ENCODE measurements at places on chromosomes 1 and 21. TPM values are rescaled to one million over a fixed set of nuclear protein-coding genes. Genes with fewer than 3 reads are reported as not detected.
A peak's percentile ranks its signal among the peaks of the same experiment; 100 is the strongest.

- DNase-seq, result peak; percentile 40
Observed at GRCh38 chr1:96234299-96234698, 487.3 kb upstream of the PTBP2 start.

DNA sequence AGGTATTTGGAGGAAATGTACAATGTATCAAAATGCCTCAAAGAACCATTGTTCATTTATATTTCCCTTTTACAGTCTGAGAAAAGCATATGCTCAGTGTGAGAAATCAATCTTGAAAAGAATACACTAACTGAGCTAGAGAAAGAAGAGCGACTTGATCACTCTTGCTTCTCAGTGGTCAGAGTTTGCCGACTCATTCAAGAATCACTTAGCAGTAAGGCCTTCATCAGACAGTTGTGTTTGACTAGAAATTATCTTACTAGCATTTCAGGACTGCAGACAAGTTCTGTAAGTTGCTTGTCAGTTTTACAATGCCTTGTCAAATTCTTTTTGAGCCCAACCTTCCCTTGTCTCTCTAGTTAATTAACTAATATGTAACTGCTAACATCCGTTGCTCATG, 12.9 kb downstream of the RGS18 start:
- no peak for DNase-seq

DNA sequence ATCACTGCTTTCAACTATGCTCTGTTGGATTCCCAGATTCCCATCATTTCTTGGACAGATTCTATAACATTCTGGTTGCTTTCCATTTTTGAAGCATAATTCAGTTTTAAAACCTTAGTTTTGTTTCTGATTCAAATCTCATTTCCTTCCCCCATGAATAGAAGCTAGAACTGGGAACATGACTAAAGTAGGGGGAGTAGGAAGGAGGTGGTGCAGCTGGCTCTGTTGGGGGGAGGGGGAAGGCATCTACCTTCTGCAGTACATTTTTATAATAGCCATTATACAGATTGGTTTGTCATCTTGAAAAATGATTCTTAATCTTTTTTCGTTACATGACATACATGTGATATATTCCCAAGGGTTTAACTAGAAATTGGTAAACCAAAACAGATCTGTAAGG, 48.1 kb downstream of the SMG7 start:
- DNase-seq, result no peak

DNA sequence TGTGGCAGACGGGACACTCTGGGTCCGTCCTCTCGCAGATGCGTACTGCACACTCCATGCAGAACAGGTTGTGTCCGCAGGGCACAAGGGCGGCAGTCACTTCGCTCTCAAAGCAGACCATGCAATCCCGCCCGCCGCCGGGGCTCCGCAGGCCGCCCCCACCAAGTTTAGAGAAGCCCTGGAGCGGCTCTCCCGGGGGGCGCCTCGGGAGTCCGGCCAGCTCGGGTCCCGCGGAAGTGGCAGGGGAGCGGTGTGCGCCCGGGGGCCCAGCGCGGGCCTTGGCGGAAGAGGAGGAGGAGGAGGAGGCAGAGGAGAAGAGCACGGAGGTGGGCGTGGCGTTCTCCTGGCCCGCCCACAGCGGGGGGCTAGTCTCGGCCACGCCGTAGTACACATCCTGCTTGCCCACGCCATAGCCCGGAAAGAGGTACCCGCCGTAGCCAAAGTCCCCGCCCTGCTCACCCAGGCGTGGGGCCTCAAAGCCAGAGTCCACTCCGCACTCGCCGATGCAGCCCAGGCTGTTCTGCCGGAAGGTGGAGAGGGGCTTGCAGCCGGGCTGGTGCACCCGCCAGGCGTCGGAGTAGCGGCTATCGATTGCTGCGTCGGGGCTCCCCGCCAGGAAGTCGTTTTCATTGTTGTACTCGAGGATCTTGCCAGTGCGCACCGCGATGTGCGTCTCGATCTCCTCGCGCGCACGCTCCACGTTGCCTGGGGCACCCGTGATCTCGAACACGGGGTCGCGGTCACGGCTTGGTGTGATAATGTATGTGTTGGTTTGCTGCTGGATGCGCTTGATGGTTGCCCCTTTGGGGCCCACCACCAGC, 5.4 kb downstream of the MEX3A start:
- DNase-seq, result no peak

DNA sequence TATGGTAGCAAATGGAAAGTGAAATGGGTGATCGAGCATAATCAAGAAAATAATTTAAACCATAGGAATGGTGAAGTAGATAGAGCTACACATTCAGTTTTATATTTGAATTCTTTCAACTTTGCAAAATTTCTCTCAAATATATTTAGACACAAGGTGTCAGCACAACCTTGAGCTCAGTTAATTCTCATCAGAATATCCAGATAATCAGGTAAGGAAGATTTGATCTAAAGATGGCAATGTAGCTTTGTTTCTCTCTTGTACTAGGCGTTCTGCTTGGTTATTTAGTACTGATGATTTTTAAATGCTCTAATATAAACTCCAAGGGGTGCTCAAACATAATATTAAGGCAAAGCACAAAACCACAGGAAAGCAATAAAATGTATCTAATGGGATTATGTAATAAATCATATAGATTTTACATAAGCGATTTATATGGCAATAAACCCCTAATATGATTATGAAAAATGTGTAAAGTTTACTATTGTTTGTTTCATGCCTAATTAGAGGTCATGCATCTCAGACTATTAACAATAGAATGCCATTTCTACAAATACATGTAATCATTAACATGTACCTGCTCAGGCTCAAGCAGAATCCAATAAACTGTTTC, 32.4 kb upstream of the SERTAD4 start:
- no peak for DNase-seq

GRCh38 chr21:28704746-28705145, 287.9 kb downstream of the LTN1 start:
- DNase-seq, result no peak

- no peak for DNase-seq
Observed at GRCh38 chr1:25099343-25099951, 132.9 kb downstream of the SYF2 start.

GRCh38 chr1:117803318-117803717, 126.1 kb downstream of the GDAP2 start:
- no peak for DNase-seq

DNA sequence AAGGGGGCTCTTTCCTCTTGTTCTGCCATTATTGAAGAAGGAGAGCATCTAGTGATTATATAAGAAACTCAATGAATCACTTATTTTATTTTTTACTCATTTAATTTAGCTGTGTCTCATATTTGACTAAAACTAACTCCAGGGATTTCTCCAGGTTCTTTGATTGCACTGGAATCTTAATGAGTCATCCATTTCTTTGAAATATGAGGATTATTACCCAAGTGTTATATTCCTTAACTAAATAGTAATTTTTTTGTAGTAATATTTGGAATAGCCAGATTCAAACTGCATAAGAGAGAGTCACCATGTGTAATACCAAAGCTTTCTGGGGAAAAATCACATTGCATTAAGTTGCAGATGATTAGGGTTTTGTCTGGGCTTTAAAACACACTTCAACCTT, 59.5 kb downstream of the NTMT2 start:
- DNase-seq, result no peak

- DNase-seq, result no peak
Observed at GRCh38 chr1:160193832-160194736, 3.7 kb downstream of the CASQ1 start.

- no peak for DNase-seq
Observed at GRCh38 chr1:245016700-245017099, 138.1 kb upstream of the KIF26B start.

GRCh38 chr1:227758366-227758765, 23.1 kb downstream of the SNAP47 start:
- DNase-seq, result no peak

- no peak for DNase-seq
Observed at GRCh38 chr1:207691841-207692240, 46.9 kb downstream of the CR1L start.

GRCh38 chr1:187264995-187265602, 436.4 kb downstream of the PLA2G4A start:
- DNase-seq, result peak; percentile 53

- DNase-seq, result no peak
Observed at GRCh38 chr1:185933580-185933979, 199.4 kb downstream of the HMCN1 start.

DNA sequence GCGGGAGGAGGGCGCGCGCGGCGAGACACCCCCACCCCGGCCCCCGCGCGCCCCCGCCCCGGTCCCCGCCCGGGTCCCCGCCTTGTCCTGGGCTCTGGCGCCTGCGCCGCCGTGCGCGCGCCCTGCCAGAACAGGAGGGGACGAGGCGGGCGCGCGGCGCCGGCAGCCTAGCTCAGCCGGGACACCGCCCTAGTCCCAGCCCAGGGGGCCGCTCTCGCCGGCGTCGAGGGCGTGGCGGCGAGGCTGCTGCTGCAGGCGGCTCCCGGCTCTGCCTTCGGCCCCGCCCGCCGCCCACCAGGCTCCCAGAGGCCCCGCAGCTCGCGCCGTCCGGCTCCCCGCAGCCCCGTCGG, at the start of gene RCAN3:
Gene RCAN3, plus strand, starts transcription at position 128 of the 350 bp plus-strand sequence. CDS start 11,537 bp downstream, outside the sequence.
- peak; percentile 14 for DNase-seq

Gene DNASE2B
- not detected for total RNA-seq

Gene ATAD3C
- total RNA-seq, result 0.26 TPM

Gene CR1L
- 1.7 TPM for total RNA-seq

Gene FOXD3
- 2.9 TPM for total RNA-seq

Gene ATP1A4
- 8.3 TPM for total RNA-seq

Gene C1orf115
- 10.0 TPM for total RNA-seq
